ENCODE measurements at places on chromosomes 5 and 9.

DNA sequence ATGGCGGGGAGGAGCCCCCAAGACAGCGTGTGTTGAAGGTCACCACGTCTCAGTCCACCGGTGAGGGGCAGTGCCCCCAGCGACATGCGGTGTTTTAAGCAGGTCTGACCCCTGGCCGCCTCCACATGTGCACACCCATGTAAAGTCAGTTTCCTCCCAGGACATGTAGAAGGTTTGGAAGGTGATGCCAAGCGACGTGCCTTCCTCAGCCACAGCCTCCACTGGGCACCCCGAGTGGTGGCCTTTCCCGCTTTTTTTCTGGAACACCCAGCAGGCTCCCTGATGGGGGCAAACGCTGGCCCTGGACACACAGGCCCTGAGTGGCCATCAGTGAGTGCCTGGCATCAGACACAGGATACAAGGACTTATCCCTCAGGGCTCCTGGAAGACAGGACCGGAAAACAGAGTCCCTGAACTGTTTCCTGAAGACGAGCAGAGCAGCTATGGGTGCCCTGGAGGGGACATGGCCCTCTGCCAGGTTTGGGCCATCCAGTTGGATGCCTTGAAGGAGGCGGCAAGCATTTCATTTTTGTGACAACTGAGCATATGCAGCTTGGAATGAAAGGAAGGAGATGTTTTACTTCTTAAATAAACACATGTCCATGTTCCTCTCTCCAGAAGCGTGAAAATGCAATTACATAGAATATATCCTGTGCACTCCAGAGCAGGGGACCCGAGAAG is 275.8 kb upstream of the IRX2 start:
- DNase-seq, result no peak

DNA sequence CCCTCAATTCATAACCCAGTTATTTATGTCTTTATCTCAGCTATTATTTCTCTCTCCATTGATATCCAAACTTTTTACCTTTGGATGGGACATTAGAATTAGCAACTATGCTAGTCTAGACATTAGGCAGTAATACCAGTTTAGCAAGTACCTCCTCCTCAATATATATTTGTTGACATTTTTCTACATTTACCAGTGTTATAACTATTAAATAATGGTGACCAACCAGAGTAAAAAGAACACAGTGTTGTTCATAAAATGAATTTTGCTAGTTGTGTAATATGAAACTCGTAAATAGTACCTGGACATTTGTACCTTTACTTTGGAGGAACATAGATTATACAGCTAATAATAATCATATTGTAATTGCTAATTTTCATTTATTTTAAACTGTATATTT is 554.6 kb upstream of the CDH6 start:
- no peak for DNase-seq

GRCh38 chr9:93222890-93223259 is 38.9 kb downstream of the WNK2 start:
- DNase-seq, result no peak

DNA sequence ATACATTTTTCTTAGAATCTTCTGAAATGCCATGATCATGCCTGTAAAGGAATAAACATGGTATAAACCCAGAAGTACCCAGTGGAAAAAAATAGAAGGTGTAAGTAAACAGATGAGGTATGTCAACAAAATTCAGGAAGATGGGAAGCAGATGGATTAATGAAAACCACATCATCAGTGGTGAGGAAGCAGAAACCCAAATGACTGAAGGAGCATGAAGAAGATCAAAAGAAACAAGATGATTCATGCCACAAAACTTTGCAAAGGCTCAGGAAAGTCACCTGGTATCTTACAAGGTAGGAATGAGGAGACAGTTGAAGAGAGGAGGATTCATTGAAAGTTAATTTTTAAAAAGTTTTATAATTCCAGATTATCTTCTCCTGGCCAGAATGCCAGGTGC is 132.8 kb upstream of the PAPPA start:
- no peak for DNase-seq

DNA sequence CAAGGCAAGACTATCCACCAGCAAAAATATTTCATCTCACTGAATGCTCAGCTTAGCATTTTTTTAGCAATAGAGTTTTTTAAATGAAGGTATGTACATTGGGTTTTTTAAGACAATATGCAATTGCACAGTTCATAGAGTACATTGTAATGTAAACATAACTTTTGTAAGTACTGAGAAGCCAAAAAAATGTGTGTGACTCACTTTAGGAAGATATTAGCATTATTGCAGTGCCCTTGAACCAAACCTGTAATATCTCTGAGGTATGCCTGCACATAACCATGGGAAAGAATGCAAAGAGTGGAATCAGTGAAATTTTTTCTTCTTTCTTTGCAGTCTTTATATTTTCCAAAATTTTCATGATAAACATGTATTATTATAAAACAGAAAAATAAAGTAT is 1533.3 kb upstream of the WWC1 start:
- DNase-seq, result no peak

- DNase-seq, result no peak
Observed at GRCh38 chr9:131081868-131082267, 14.5 kb upstream of the AIF1L start.

DNA sequence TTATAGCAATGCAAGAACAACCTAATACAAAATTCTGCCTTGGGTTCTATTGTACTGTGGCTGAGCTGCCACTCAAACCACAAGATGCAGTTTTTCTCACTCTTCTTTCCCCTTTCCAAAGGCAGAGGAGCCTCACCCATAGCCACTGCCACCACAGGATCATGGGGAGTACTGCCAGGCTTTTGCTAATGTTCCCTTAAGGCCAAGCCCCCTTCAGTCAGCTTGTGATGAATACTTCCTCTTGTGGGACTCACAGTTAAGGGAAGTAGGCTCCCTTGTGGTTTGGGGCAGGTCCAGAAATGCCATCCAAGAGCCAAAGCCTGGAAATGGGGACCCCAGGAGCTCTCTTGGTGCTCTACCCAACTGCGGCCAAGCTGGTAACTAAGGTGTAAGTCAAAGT is 258.7 kb downstream of the SPATA31D1 start:
- DNase-seq, result no peak

GRCh38 chr5:38979535-38979934 is 94.7 kb downstream of the RICTOR start:
- no peak for DNase-seq

GRCh38 chr5:107814183-107814827 is 143.6 kb upstream of the EFNA5 start:
- no peak for DNase-seq

- no peak for DNase-seq
Observed at GRCh38 chr5:104513121-104513602, 950.6 kb upstream of the NUDT12 start.

DNA sequence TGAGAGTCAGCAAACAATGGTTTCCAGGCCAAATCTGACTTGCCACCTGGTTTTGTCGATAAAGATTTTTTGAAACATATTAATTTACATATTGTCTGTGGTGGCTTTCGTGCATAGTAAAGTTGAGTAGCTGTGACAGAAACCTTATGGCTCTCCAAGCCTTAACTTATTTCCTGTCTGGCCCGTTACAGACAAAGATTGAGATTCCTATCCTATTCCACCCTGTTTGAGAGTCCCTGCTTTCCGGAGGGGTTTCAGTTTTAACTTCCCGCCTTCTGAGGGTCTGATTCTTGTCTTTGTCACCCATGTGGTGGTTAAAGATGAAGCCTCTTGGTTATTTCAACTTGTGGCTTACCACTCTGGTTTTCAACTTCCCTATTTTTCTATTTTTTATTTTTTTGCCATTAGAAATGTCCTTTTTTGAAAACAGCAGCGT is 11.4 kb downstream of the OTULIN start:
- DNase-seq, result no peak

GRCh38 chr9:38440516-38440915 is 16.3 kb upstream of the IGFBPL1 start:
- DNase-seq, result no peak

GRCh38 chr5:131305906-131306305 is 42.1 kb downstream of the CDC42SE2 start:
- DNase-seq, result no peak

GRCh38 chr5:147036691-147037245 is 158.2 kb upstream of the PPP2R2B start:
- DNase-seq, result no peak

DNA sequence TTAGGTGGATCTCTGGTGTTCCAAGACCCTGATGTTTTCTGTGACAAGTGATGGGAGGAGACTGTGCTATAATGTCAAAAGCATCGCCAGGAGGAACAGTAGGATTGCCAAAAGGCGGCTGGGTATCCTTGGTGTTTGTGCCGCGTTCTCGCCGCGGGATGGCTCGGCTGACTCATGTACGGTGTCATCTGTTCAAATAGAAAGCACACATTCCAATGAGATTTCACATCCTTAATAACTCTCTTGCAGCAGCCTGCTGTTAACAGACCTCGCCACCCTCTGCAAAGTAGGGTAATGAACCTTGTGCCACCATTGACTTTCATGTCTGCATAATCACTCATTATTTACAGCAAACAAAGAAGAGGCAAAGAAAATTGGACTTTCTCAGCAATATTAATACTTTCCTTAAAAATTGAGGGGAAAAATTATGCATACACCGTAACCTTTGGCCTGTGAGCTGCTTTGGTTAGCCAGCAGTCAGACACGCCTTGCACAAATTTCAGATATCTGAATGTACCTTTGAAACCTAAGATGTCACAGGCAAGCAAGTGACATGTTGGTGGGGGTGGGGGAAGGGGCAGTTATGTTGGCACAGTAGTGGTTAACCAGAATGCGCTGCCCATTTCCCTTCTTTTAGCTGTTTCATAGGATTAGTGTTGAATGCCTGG is 289.4 kb downstream of the EFNA5 start:
- no peak for DNase-seq

DNA sequence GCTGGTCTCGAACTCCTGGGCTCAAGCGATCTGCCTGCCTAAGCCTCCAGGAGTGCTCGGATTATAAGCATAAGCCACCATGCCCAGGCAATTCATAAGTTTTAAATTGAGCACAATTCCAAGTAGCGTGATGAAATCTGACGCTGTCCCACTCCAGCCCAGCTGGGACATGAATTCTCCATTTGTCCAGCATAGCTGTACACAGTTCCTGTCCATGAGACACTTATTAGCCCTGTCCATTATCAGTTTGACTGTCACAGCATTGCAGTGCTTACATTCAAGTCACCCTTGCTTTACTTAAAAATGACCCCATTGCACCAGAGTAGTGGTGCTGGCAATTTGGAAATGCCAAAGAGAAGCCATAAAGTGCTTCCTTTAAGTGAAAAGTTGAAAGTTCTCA is 7.6 kb upstream of the SLC30A5 start:
- DNase-seq, result no peak

- peak; percentile 89 for DNase-seq
Observed at GRCh38 chr9:137550231-137550621, at the start of gene PNPLA7. Gene PNPLA7 (minus strand): TSS chr9:137550402. CDS start chr9:137550197, 205 bp downstream.

- no peak for DNase-seq
Observed at GRCh38 chr5:168027007-168027406, 264.4 kb upstream of the WWC1 start.

DNA sequence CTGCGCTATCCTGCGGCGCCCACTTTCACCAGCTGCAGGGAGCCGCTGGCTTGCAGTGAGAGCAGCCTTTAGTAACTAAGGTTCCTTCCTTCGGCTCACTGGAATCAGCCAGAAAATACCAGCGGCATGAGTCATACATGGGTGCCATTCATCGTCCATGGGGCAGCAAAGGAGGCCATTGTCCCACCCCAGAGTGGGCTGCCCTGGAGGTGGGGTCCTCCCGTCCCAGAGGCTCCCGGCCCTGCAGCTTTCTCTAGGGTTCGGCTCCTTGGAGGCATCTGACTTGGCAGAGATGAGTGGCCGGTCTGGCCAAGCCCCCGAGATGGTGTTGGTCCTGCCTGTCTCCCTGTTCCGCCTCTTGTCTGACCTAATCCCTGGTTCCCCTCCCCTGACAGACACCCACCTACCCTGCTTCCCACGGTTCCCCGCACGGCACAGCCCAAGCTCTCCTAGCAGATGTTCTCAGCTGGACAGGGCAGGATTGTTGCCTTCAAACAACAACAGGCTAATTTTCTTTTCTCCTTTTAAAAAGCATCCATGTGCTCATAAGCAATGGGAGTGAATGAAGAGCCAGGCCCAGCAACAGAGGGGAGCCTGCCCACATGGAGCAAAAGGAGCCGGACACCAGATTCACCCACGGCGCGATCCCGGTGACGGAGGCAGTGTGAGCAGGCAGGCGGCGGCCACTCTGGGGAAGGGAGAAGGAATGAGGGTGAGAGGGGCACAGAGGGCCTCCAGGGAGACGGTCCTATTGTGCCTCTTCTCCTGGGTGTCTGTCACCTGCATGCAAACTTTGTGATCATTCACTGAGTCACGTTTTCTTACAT is 97.0 kb upstream of the COL5A1 start:
- DNase-seq, result peak; percentile 72

- DNase-seq, result no peak
Observed at GRCh38 chr9:18866121-18866831, 166.7 kb downstream of the SAXO1 start.

DNA sequence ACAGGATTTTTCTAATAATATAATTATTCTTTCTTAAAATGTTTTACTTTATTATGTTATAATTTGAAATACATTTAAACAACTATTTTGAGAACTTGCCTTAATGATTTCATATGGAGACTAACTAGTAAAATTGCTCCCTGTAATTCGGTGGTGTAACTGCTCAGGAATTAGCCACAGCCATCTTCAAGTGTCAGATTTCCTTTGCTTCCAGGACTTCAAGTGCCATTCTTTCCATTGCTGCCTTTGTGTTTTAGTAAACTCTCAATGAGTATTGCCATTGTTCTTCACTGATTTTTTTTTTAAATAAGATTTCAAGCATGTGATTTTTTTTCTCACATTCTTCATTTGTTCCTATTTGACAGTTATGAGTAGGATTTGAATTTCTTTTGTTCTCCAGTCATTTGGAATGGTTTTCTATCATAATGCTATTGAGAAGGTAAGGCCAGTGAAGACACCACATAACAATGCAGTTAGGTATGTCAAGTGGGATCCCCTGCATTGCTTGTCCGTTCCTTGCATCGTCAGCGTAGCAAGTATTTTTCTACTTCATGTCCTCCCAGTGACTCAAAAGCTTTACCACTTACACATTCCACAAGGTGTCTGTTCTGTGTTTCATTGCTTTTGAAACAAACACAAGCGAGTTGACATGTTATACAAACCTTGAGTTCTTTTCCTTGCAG is 83.7 kb downstream of the LNPEP start:
- DNase-seq, result no peak

Data from hepatic stellate cell (primary cell).